HTR-8/SVneo (cell line): ENCODE measurements at places on chromosomes 1 and 21.

DNA sequence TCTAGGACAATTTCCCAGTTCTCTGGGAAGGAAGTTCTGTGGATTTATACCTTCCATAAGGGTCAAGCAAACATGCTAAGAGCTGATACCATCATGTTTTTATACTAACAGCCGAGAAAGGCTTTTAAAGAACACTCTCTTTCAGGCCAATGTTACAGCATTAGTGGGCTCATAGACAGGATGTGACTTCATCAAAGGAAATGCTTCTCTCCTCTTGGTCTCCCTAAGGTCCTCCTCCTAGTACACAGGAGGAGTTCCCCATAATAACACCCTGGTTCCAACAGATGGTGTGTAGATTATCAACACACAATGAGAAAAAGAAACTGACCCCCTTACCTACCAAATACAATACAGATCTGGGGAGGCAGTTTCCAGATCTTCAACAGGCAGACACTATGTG lies 26.7 kb upstream of the GLIS1 start:
- no peak for DNase-seq

DNA sequence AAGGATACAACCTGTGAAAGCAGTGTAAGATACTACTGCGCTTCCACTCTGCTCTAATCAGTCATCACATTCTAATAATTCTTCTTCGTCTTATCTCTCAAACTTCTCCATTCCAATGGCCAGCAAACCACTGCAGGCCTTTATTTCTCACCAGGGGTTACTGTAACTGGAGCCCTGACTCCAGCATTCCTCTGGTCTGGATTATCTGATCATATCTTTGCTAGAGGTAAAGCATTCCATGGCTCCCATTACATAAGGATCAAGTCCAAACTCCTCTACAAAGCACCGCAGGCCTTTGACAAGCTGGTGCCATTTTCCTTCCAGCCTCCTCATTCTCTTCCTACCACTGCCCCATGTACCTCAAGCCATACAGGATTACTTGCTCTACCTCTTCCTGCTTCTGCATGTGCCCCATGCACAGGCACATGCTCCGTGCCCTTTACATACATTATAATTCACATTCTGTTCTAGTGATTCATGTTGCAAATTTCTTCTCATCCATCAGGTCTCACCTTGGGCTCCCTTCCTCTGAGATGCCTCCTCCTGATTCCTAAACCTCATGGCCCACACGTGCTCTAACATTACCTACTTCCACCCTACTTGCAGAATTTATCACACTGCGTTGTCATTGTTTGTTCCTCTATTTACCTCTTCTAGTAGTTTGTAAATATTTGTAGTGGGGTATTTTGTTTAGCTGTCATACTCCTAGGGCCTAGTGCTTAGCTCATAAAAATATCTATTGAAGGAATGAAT lies 9.3 kb upstream of the SERBP1 start:
- no peak for DNase-seq

DNA sequence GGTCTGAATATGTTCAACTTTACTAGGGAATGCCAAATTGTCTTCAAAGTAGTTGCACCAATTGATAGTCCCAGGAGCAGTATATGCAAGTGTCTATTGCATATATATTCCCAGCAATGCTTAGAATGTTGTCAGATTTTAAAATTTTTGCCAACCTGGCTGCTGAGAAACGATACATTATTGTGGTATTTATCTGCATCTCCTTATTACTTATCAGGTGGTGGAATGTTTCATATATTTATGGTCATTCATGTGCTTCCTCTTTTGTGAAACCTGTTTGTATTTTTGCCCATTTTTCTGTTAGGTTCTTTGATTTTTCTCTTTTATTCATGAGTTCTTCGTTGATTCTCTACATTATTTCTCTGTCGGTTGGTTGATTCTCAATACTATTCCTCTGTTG lies 39.5 kb downstream of the COLGALT2 start:
- no peak for DNase-seq

DNA sequence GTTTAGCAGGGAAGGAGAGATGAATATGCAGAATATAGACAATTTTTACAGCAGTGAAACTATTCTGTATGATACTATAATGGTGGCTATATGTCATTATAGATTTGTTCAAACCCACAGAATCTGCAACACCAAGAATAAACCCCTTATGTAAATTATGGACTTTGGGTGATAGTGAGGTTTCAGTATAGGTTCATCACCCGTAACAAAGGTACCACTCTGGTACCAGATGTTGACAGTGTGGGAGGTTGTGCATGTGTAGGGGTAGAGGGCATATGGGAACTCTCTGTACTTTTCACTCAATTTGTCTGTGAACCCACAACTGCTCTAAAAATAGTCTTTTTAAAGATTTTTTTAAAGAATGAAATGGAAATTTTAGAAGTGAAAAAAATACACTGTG lies 29.9 kb upstream of the PRDX6 start:
- DNase-seq = no peak

DNA sequence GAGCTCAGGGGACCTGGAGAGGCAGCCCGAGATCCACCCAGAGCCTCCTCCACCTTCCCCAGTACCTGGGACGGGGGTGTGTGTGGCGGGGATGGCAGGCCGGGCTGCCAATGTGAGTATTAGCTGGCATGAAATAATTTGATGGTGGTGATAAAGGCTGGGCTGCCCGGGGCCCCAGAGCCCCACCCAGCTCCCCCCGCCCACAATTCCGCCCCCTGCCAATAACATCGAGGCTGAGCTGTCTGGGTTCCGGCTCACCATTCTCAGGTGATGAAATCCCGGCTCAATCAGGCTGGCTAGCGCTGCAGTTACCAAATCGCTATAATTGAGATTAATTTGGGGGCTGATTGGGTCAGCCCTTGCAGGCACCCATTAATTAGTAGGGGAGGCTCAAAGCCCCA lies 103.8 kb upstream of the CASZ1 start:
- no peak for DNase-seq

- DNase-seq = no peak
These were observed 29.2 kb downstream of the B3GALT5 start for GRCh38 chr21:39641827-39642450.

DNA sequence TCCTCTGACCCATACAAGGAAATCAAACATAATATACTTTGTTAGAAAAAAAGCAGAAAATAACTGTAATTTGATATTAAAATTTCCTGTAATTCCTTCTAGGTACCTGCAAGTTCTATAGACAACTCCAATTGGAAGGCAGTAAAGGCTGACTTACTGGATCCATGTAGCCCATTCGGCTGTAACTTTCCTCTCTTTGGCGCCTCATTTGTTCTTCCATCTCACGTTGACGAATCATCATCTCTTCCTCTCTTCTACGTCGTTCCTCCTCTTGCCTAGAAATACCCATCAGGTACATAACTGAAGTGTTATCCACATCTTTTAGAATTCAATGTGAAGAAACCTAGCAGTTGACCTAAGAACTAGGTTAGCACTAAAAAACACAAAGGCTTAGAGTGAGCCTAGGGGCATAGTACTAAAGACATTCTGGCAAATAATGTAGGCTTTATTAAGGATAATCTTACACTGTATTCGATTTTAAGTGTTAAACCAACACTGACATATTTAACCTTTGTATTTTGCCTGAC lies 5.1 kb downstream of the SFPQ start:
- DNase-seq = no peak

GRCh38 chr1:79235301-79236002 lies 228.9 kb upstream of the ADGRL4 start:
- no peak for DNase-seq

GRCh38 chr1:174291059-174291458 lies 131.7 kb downstream of the RABGAP1L start:
- DNase-seq = no peak
